ENCODE measurements at places on chromosomes 5 and 9.

DNA sequence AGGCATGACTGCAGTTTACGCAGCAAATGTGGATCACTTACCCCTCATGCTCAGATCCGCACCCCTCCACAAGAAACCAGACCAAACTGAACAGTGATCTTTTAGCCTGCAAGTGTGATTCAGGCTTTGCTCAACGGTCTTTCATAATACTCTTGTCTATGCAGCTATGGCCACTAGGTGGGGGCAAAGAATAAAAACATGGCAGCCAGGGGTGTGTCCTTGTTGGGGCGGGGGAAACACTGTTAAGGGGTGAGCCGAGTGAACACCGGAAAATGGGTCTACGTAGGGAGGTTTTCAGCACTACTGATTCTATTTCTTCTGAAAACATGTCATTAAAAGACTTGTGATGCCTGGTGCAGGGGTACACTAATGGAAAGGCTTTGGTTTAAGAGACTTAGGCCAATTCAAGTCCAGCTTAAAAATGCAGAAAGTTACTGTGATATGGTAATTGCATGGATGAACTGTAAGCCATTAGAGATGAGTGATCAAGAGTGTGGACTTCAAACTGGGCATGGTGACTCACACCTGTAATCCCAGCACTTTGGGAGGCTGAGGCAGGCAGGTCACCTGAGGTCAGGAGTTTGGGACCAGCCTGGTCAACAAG lies 49.9 kb upstream of the GPR151 start:
- DNase-seq, result peak; percentile 67

GRCh38 chr9:130473566-130473965 lies 28.8 kb downstream of the ASS1 start:
- no peak for DNase-seq

DNA sequence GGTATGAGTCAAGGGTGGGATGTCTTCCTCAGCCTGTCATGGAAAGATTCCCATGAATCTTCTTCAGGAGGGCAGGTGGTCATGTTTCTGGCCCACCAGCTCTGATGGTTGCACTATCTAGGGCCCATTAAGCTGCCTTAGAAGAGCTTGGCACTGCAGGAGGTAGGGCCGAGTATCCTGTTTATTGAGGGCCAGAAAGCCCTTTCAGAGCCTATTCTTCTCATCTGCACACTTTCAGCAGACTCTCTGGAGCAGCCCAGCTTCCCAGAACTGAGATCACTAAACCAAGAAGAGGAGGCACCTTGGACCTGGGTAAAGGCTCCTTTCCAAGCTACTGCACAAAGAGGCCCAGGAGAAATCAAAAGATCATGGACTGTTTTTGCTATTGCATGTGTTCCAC lies 146.5 kb downstream of the MTX3 start:
- no peak for DNase-seq

DNA sequence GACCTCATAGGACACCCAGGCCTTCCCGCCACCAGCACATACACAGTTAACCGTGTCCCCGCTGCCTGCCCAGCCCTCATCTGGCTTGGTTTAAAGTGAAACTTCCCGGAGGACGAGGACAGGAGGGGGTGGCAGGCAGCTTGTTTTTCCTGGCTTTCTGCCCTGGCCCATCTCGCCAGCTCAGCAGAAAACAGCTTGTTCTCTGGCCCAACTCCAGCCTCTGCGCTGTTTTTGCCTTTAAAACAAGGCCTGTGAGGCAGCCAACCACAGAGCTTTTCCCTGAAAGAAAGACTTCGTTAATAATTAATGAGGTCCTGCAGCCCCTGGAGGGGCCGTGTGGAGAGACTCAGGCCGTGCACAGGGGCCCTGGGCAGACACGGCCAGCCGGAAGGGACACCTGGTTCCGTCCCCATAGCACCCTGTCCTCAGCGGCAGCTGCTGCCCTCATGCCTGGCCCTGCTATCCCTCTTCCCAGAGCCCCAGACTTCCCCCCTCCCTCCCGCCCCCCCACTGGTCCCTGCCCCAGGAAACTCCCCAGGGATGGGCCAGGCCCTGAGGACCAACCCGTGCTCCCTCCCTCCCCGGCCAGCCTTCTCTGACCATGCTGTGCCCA lies 108.7 kb downstream of the RXRA start:
- peak; percentile 98 for DNase-seq

GRCh38 chr5:137370096-137371071 lies 128.7 kb downstream of the SPOCK1 start:
- DNase-seq, result peak; percentile 75

DNA sequence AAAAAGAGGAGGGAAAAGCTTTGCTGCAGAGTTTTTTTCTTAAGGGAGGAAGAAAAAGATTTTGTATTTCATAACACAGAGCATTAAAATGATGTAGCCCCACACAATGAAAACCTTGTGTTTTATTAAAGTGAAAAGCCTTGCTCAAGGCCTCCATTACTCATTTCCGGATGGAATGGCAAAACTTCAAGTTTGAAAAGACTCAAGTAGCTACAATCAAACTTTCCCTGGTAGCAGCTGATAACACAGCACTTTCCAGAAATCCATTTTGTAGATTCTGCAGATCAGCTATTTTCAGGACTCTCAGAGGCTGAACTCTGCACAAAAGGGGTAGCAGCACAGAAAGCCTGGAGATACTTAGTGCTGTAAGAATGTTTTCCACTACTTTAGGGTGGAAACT lies 374.8 kb downstream of the NFIB start:
- peak; percentile 90 for DNase-seq

GRCh38 chr5:154418344-154418820 lies 27.4 kb upstream of the SAP30L start:
- DNase-seq, result peak; percentile 65

DNA sequence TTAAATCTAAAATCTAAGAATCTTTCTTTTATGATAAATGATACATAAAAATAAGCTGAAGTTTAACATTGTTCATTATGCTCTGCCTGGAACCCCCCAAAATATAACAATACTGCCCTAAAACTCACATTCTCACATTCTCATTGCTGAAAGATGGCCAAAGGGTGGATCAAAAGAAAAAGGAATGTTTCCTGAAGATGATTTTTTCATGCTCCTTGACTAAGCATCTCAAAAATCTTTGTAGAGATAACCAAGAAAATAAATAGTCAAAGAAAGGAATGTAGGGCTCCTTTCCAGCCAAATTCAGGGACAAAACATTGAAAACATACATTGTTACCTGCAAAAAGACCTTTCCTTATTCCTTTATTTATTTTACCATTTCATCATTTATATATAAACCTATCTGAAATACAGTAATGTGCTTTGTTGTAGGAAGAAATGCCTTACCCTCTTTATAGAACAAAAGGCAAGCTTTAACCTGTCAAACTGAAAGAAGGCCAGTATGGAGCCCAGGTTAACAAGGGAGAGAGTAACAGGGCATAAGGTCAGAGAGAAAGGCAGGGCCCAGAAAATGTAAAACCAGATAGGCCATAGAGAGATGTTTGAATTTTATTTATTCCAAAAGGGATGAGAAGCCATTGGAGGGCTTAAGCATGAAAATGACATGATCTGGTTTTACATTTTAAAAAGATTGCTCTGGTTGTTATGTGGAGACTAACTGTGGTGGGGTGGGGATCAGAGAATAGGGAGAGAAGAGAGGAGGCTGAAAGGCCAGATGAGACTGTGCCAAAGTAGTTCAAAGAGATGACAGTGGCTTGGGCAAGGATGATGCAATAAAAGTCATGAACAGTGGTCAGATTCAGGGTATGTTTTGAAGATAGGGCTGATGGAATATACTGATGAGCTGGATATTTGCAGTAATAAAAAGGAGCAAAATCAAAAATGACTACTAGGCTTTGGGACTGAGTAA lies 37.3 kb upstream of the CDK5RAP2 start:
- DNase-seq, result peak; percentile 26

GRCh38 chr5:6786786-6787495 lies 73.7 kb downstream of the TENT4A start:
- DNase-seq, result no peak

DNA sequence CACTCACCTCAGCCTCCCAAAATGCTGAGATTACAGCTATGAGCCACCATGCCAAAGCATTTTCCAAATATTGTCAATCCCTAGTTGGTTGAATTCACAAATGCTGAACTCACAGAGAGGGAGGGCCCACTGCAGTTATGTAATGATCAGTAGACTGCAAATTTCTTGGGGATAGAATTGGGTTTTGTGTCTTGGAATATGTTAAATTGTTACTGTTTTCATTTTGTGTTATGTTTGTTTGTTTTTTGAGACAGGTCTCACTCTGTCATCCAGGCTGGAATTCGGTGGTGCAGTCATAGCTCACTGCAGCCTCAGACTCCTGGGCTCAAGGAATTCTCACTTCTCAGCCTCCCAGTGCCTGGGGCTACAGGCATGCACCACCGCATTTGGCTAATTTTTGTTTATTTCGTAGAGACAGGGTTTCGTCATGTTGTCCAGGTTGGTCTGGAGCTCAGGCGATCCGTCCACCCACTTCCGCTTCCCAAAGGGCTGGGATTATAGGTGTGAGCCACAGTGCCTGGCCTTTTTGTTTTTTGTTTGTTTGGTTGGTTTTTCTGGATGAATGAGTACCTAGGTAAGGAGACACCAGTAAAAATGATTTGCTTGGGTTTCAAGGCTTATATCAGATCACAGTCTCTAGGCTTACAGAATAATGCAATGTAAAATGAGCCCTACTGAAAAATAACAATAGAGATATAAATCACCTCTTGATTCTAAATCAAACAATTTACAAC lies 31.5 kb upstream of the LMNB1 start:
- no peak for DNase-seq

DNA sequence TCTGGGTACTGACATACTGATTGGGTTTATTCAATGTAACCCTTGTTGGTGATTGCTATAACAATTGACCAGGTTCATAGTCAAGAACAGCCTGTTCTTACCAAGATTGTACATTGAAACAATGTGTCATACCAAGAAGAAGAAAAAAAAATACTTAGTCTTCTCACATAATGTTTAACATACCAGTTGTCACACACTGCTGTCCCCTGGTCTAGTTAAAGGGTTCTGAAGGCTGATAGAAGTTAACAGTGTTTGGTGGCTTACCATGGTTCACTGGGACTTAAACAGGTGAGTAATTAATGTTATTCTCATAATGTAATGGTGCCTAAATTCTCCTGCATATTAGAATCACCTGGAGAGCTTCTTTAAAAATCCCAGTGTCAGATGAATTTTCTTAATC lies 18.5 kb upstream of the CDC42SE2 start:
- DNase-seq, result no peak

DNA sequence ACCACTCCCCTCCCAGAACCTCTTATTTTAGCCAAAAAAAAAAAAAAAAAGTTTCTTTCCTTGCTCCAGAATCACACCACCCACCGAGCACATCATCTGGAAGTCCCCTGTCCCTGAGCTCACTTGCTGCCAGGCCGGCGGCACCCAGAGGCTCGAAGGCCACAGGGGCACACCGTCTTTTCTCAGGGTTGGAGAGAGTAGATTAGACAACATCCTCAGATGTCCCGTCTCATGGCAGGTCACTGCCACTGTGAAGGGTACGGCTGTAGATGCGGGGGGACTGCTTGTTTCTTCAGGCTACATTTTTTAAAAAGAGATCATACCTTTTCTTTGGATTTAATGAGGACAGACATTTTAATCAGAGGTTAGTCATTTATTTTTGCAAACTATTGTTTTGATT lies 109.0 kb downstream of the MVB12B start:
- DNase-seq, result no peak

GRCh38 chr5:8861764-8862163 lies 684.1 kb downstream of the SEMA5A start:
- DNase-seq, result no peak

DNA sequence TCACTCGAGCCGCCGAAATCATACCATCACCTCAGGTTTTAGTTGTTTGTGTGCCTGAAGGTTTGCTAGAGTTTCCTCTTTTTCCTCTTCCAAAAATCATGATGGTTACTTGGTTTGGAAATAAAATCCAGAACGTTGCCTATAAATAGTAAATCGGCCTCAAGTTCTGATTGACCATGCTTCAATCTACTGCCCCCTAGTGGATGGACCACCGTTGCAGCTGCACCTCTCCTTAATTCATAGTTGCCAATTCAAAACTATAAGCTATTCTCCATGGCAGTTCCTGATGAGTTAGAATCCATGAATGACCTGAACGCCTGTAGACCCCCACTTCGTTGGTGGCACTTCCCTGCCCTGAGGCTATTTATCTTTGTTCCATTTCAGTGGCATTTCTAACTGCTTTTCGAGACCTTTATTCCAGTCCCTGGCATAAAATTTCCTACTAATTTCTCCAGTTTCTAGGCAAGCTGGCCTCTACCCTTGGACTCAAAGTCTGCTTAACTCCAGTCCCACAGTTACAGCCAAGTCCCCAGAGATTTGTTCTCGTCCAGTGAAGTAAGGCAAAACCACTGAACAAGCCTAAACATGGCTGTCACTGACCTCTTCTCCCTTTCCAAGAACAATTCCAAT lies 422.6 kb downstream of the EFNA5 start:
- peak; percentile 36 for DNase-seq
